ENCODE measurements at places on chromosomes 6 and 20. TPM values are rescaled to one million over a fixed set of nuclear protein-coding genes. Genes with fewer than 3 reads are reported as not detected.

Gene TAAR5
- total RNA-seq, result not detected

Gene APOM
- 1.8 TPM for total RNA-seq

Gene RAB44
- not detected for total RNA-seq

Gene IL20RA
- total RNA-seq, result not detected

Gene C20orf144
- total RNA-seq, result 0.12 TPM

Gene SLC32A1
- total RNA-seq, result not detected

Gene LY6G5C
- 0.51 TPM for total RNA-seq

Gene ENPP4
- total RNA-seq, result 0.25 TPM

Gene GSTA2
- not detected for total RNA-seq
